ENCODE measurements at places on chromosomes 3 and 15. TPM values are rescaled to one million over a fixed set of nuclear protein-coding genes. Genes with fewer than 3 reads are reported as not detected.

DNA sequence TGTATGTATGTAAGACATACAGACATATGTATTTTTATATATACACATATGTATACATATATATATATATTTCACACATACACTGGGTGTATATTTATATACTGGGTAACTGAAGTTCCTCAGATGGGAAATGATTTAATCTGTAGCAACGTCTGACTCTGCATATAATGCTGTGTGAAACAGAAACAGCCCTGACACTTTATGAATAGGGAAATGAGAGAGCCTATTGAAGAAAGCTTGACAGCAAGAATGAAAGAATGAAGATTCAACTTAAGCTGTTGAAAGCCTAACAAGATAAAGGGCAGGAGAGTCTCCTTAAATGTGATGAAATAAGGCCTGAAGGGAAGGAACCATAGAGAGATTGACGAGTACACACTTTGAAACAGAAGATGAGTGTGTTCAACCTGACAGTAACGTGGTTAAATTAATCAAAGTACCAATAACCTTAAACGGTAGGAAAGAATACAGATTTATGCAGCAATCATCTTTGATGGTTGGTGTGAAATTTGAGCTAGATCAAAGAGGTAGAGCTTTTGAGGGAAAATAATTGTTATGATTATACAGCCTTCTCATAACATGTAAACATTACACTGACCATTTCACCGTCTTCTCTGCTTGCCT, 169.9 kb downstream of the MECOM start:
- H3K27ac ChIP-seq: no peak overlapping the region
- peaks cover 9% of the 10 kb centered on the region for H3K27me3 ChIP-seq
- DNase-seq: no peak
- no peak overlapping the region for H3K4me3 ChIP-seq
- no peaks in the 10 kb centered on the region for H3K36me3 ChIP-seq

DNA sequence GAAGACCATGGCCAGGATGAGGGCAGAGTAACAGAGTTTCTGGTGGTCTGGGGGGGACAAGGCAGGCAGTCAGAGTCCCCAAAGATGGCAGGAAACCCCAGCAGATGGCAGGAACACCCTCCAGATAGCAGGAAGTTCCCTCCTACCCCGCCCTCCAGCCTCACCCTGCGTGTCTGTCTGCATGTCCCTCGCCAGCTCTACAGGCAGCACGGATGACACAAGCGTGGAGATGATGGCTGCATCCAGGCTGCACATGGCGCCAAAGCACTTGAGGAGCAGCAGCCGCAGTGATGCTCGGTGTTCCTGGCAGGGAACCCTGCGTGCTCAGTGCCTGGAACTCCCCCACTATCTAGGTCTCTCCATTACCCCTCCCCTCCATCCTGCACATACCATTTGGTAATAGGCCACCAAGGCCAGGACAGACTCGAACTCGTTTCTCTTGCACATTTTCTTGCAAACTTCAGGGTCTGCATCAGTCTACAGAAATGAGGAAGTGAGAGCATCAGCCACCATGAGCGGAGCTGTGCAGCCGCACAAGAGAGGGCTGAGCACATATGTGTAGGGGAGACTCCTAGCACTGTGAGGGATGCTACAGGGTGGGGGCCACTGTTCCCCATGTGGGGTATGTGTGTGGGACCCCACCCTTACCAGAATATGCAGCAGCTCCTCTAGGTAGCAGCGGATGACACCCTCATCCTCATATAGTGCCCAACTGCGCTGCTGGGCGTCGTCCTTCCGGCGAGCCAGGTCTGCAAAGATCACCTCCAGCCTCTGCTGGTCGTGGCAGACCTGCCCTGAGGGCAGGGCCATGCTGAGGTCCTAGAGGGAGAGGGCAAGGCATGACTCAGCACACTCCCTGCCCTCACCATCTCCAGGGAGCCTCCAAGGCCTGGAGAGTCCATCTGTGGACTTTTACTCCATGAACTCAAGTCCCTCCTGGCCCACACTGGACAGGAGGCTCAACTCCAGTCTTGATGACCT, 6.0 kb downstream of the NCKIPSD start:
- H3K4me3 ChIP-seq: no peak overlapping the region
- H3K27ac ChIP-seq: no peak overlapping the region
- H3K27me3 ChIP-seq: no peaks in the 10 kb centered on the region
- peaks cover 4% of the 10 kb centered on the region for H3K36me3 ChIP-seq
- no peak for DNase-seq

DNA sequence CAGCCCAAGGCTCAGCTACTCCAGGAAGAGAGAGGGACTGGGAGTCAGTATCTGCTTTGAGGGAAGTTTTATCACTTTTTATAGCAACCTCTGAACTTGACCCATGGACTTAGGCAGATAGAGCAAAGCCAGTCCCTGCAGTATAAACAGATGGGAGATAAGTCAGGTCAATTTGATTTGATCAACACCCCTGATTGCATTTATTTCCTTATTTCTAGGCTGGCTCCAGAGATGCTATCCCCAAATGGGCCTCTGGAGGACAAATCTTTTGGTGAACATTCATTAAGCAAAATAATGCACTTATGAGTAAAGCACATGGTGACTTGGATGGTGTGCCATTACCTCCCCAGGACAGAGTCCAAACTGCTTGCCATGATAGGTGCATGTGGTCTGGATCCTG, 8.9 kb upstream of the IDH3A start:
- H3K27me3 ChIP-seq: no peaks in the 10 kb centered on the region
- no peaks in the 10 kb centered on the region for H3K4me1 ChIP-seq
- H3K27ac ChIP-seq: no peak overlapping the region
- DNase-seq: no peak

DNA sequence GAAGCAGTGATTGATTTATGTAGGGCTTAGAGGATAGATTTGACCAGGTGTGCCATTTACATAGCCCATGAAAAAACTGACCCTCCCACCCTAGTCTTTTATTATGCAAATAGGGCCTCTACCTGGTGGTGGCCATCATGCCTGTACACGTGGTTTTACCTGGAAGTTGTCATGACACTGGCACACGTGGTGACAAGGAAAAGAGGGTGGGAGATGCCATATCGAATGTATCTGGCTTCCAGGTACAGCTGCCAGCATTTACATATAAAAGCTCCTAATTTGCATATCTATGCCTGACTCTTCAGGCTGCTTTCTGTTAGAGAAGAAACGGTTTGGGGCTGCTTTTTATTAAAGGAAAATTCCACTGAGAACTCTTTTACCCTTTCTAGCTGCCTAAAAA, 35.0 kb upstream of the DNAJC13 start:
- no peak overlapping the region for H3K4me3 ChIP-seq
- no peaks in the 10 kb centered on the region for H3K27me3 ChIP-seq
- DNase-seq: no peak
- no peaks in the 10 kb centered on the region for H3K36me3 ChIP-seq
- H3K27ac ChIP-seq: no peak overlapping the region

- H3K36me3 ChIP-seq: no peaks in the 10 kb centered on the region
- peaks cover 17% of the 10 kb centered on the region for H3K4me1 ChIP-seq
- H3K4me3 ChIP-seq: no peak overlapping the region
- H3K27ac ChIP-seq: no peak overlapping the region
- H3K27me3 ChIP-seq: no peaks in the 10 kb centered on the region
These were observed 1.4 kb downstream of the POPDC2 start for GRCh38 chr3:119658994-119659393.

MUC4 gene
- total RNA-seq: not detected

MESP1 gene
- not detected for total RNA-seq

ATP10A gene
- total RNA-seq: 73.1 TPM

DNA sequence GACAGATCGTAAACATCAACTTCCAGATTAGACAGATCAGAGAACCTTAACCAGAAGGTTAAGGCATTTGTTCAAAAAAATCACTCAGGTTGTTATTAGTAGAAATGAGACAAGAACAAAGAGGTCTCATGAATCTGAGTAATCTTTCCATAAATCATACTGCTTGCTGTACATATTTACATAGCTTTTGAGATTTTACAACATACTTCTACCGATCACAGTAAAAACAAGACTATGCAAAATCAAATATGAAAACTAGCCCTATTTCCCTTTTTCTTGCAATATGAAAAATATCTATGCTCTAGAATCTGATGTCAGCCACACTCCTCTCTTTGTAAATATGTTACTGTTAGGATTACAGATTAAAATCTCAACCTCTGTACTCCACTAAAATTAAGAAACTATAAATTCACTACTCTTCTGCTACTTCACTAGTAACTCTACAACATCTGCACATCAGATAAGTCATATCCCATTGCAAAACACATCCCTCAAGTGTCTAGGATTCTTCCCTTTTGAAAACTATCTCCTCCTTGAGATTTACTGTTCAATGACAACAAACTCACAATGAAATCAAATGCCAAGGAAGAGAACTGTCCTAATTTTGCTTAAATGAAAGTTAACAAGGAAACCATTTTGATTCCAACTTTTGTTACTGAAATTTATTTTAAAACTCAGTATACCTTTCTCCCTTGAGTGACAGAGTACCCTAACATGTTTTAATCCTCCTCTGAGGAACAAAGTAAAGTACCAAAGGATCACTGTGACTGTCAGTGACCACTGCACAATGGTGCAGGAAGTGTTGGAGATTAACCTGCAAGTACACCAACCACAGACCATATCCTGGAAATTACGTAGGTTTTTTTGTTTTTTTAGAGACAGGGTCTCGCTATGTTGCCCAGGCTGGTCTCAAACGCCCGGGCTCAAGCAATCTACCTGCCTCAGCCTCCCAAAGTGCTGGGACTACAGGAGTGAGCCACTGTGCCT, 12.8 kb downstream of the DCUN1D1 start:
- no peaks in the 10 kb centered on the region for H3K36me3 ChIP-seq
- peaks cover 18% of the 10 kb centered on the region for H3K4me1 ChIP-seq
- H3K27ac ChIP-seq: no peak overlapping the region
- no peaks in the 10 kb centered on the region for H3K27me3 ChIP-seq

RBMS3 gene
- 40.0 TPM for total RNA-seq

DNA sequence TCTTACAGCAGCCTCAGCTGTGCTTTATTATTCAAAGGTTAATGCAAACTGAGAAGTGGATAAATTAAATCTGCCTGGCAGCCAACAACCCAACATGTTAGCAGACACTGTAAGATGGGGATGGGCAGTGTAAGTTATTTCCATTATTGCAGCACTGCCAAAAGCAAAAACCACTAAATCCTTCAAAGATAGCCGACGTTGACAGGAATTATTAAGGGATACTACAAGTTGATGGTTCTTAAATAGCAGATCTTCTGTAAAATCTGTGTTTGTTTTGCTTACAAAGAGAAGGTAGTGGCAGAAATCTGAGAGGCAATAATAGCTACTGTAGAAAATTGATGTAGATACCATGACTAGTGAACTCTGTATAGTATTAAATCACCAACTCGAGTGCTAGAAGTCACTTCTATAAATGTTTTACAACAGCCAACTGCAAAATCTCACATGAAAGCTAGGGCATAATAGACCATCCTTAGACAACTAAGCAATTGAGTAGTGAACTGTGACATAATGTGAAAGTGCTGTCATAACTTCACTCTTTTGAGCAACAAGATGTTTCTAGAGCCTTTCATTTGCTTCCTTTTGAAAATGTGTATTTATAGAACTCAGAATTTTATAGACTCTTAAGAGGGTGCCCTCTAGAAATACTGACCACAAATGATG, 278.6 kb downstream of the UBE2E2 start:
- no peak overlapping the region for H3K4me3 ChIP-seq
- no peaks in the 10 kb centered on the region for H3K4me1 ChIP-seq
- no peaks in the 10 kb centered on the region for H3K36me3 ChIP-seq
- no peak for DNase-seq
- no peak overlapping the region for H3K27ac ChIP-seq

MTFMT gene
- 25.3 TPM for total RNA-seq

DNA sequence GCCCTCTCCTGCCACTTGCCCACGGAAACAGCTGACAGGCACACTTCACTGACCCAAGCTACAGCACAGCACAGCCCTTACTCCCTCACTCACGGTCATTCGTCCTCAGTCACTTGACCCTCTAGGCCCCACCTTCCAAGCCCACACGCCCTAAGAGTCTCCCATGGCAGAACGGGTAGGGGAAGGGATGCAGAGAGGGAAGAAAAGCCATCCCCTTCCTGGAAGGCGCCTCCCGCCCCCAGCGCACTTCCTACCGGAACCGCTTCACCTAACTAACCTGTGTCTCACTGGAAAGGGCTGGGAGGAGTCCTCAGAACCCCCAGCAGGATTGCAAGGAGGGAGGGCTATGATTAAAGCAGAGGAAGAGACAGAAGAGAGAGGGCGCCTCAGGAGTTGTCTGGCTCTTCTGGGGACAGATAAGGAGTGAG, 22.9 kb downstream of the EPHB3 start:
- peaks cover 17% of the 10 kb centered on the region for H3K4me1 ChIP-seq
- H3K36me3 ChIP-seq: no peaks in the 10 kb centered on the region

DNA sequence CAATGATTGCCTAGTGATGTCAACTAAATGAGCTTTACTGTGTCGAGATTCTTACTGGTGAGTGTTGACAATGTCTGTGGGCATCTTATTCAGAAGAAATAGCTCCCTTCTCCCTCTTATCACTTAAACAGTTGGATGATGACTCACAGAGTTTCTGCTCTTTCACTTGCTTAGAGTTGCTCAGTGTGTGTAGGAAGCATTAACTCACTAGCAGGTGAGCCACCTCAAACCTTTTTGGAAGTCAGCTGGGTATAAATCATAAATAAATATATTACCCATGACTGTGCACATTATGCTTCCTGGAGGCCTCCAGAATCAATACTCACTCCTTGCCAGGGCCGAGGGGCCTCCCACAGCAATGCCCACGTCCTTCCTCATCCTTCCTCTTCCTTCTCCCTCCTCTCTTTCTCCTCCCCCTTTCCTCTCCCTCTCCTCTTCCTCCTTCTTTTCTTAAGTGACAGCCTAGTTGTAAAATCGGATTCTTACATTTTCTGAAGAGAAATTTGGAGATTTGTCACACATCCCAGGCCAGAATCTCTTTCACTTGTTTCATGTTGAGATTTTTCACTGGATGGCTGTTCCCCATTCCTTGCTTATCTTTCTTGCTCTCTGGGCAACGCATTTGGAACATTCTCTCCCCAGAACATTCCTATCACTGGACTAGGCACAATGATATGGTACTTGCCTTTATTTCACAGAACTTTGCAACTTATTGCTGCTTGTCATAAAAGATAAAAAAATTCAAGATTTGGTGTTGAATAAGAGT, 17.5 kb downstream of the SHC4 start:
- H3K4me1 ChIP-seq: peaks cover 17% of the 10 kb centered on the region
- H3K27ac ChIP-seq: peak overlapping the region; percentile 42
- H3K36me3 ChIP-seq: no peaks in the 10 kb centered on the region
